RKO (cell line): ENCODE measurements at places on chromosomes 2 and 18.

GRCh38 chr2:98216616-98217015, 129.6 kb upstream of the CNGA3 start:
- no peak for DNase-seq

GRCh38 chr2:187493180-187493579, 45.1 kb upstream of the CALCRL start:
- DNase-seq = no peak

GRCh38 chr2:38073211-38074057, 2.5 kb downstream of the CYP1B1 start:
- no peak for DNase-seq

DNA sequence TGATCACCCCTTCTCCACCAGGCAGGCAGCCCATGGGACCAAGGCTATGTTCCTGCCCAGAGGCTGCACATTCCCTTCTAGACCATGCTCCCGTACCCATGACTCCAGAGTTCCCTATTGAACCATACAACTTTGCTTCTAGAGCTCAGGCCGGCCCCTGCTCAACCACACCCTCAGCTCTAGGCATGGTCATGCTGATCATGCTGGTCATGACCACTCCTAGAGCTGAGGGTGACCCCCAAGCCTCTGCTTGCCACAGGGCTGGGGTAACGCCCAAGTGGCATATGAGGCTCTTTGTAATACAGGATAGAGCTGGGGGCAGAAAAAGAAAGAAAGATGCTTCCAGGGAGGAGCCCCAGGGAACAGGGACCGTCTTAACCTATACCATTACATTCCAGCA, 301.8 kb downstream of the SP3 start:
- DNase-seq = no peak

GRCh38 chr2:195238826-195239225, 418.2 kb upstream of the SLC39A10 start:
- no peak for DNase-seq

GRCh38 chr2:234739061-234739460, 212.8 kb upstream of the SH3BP4 start:
- DNase-seq = no peak

DNA sequence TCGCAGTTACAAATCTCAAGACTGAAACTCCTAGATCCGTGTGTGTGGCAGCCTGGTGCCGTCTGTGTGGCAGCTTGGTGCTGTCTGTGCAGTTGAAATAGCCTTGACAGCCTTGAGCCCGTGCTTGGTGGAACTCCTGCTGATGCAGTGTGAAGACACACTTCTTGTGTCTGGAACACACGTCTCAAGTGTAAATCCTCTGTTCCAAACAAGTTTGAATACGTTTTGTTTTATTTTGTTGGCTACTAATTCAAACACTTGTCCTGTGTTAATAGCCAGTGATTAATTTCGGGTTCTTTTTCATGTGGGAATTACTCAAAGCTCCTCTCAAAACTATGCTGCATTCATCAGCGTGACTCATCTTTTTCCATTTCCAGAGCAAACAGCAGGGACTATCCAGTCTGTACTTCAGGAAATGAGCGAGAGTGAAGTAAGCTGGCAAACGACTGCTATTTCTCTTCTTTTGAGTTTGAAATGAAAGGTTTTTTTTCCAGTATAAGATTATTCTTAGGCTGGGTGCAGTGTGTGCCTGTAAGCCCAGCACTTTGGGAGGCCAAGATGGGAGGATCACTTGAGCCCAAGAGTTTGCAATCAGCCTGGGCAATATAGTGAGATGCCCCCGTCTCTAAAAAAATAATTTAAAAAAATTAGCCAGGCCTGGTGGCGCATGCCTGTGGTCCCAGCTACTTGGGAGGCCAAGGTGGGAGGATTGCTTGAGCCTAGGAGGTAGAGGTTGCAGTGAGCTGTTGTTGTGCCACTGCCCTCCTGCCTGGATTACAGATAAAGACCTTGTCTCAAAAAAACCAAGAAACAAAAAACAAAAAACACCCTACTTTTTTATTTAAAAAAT, 152.9 kb downstream of the SPP2 start:
- DNase-seq = peak; percentile 96

- no peak for DNase-seq
These were observed 83.1 kb downstream of the EFEMP1 start for GRCh38 chr2:55840460-55840859.

DNA sequence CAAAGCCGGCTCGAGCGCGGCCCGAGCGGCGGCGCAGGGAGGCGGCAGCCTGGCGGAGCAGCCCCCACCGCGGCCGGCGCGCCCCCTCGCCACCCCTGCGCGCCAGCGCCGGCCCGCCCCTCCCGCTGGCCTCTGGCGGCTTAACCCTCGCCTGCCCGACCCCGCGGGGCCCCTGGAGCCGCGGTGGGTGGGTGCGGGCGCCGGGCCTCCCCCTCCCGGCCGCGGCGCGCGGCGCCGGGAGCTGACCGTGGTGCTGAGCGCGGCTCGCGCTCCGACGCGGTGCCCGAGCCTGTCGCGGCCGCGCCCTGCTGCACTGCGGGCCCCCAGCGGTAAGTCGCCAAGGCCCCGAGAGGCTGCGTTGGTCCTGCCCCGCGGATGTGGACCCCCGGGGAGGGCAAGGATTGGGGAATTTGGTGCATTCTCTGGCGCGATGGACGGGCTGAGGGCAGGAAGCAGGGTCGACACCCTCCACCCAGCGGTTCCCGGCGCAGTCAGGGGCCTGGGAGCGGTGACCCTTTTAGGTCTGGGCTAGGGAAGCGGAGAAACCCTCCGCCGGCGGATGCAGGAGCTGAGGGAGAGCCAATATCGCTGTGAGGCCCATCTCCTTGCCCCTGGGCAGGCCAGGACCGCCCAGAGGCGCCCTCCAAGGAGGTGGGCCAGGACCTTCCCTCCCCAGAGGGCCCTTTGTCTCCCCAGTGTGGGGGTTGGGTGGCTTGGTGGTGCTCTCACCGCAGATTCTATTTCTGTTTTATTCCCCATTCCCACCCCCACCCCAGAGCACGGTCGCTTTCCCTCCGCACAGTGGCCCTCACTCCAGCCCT, 923 bp downstream of the AMER3 start:
- no peak for DNase-seq

DNA sequence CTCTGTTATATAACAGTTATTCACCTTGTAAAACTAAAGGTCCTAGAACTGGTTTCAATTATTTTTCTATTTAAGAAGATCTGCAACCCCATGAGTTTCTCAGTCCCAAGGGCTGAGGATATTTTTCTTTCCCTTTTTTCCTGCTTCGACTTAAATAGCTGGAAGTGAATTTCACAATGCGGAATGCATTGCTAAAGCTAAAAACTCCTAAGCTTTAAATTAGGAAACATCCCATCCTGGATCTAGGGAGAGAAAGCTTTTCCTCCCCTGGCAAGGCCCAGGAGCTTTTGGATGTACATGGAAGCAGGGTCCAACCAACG, 1.4 kb downstream of the RFX8 start:
- no peak for DNase-seq

DNA sequence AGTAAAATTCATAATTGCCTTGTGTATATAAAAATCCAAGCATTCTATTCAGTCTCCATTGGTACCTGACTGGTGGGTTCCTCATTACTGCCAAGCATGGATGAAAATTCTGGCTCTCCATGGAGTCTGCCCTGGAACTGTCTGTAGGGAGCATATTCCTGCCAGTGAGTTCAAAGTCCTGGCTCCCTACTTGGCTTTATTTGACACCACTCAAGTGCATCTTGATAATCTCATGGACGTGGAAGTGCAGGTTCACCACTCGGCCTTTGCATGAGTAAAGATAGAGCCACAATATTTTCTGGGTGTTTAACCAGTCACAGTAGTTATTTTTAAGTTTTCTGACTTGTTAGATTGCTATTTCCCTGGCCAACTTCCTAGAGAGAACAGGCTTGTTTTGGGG, 63.5 kb downstream of the CNTNAP5 start:
- no peak for DNase-seq

- DNase-seq = no peak
These were observed 4.0 kb downstream of the ARL4C start for GRCh38 chr2:234492717-234493485.

DNA sequence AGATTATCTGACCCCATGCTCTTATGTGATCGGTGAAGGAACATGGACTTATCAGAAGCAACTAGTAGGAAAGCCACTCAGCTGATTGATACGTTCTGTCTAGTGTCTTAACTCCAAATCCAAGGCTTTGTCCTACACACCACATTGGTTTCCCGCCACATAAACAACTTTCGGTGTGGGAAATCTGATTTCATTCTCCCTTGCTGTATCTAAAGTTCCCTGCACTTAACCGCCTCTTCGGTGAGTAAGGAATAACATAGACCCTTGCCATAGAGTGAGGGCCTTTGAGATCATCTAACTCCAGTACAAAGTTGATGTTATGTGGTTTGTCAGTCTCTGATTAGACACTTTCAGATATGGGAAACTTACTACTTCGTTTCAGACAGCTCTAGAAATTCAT, 538.2 kb upstream of the TNP1 start:
- no peak for DNase-seq

- no peak for DNase-seq
These were observed 1.2 kb upstream of the OTX1 start for GRCh38 chr2:63049211-63049969.

GRCh38 chr2:111982822-111983221, 72.2 kb upstream of the TMEM87B start:
- DNase-seq = no peak

DNA sequence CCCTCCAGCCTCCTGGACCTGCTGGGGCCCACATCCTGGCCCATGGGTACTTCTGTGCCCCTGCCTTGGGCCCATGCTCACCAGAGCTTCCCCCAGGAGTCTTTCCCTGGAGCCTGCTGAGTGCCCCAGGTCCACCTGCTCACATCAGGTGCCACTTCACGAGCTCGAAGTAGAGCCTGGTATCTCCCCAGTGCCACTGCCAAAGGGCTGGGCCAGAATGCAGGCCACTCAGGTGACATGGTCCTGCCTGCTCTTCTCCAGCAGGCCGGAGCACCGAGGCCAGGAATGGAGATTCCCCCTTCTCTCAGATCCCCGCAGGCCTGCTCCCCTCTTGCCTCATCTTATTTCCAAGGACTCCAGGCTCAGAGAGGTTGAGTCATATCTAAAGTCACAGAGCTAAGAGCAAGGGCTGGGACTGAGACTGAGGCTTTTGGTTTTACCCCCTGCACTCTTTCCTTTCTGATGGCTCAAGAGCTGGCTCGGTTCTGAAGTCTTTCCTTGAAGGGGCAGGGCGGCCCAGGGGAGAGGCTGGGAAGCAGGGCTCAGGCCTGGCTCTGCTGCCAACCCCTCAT, 79.2 kb downstream of the HS1BP3 start:
- no peak for DNase-seq

GRCh38 chr2:170271340-170271739, 93.4 kb downstream of the MYO3B start:
- no peak for DNase-seq

DNA sequence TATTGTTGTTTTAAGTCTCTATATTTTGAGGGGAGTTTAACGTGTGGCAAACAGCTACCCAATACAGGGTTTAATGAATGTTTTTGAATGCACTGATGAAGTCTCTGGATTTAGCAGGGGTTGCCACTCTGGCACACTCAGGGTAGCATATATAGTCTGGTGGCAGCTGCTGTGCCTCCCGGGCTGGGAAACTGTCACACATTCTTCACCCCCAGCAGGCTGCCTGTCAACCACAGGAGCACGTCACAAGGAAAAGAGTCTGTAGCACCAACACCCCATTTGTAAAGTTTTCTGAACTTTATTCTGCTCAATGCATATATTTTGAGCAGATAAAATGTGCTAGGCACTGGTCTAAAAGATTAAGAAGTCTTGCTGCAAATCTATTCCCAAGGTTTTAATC, 39.3 kb downstream of the NGEF start:
- DNase-seq = no peak

- DNase-seq = no peak
These were observed 21.4 kb downstream of the FAM98A start for GRCh38 chr2:33577668-33578067.

DNA sequence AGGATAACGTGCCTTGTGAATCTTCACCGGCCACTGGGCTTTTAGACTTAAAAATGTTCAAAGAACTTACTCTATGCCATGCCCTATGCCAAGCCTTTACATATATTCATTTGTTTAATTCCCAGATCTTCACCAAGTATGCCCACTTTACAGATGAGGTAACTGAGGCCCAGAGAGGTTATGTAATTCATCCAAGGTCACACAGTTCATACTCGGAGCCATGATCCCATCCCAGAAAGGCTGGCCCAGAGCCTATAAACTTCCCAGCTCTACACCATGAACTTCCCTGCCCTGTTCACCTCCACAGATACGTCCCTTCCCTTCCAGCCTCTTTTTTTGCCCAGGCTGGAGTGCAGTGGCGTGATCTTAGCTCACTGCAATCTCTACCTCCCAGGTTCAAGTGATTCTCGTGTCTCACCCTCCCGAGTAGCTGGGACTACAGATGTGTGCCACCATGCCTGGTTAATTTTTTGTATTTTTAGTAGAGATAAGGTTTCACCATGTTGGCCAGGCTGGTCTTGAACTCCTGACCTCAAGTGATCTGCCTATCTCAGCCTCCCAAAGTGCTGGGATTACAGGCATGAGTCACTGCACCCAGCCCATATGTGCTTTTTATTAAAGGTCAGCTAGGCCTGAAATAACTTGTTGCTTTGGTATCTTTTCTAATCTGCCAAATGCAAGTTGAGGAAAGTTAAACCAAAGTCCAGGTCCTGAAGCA, 44.1 kb downstream of the MTHFD2 start:
- no peak for DNase-seq

DNA sequence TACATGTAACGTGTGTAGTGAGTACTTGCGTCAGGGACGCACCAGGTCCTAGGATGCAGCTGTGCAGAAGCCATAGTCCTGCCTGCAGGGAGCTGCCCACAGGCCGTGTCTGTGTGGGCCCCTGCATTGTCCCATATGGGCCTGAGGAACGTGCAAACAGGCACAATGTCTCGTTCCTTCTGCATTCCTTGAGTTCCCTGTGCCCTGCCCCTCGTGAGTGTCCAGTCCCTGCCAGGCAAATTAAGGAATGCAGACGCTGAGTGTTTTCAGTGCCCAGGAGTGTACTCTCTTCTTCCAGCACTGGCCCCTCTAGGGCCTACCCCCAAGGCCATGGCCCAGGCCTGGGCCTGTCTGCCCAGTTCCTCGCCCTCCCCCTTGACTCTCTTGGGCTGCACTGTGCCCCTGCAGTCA, 61.8 kb downstream of the FAM168B start:
- no peak for DNase-seq

DNA sequence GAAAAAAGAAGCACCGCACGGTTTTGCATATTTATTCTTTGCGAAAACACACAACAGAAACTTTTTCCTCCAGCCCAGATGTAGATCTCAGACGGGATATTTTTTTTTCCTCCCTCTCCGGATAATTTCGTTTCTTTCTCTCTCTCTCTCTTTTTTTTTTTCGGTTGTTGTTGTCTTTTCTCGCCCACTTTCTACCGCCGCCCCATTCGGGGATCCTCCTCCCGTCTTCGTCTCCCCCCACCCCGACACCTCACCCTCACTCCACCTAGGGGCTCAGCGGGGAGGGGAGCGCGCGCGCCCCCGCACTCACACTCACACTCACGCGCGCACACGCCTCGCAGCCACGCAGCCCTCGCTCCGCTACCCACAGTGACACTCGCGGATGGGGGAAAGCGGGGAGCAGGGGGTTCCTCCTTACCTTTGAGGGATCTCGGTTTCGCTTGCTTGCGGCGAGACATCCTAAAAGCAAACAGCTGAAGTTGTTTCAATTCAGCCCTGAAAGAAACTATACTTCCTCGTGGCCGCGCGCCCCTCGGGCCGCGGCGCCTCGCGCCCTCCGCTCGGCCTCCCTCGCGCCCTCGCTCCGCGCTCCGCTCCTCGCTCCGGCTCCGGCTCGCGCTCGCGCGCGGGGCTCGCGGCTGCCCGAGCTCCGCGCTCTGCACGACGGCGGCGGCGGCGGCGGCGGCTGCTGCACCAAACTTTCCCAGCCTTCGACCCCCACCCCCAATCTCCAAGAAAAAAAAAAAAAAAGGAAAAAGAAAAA, 1.3 kb downstream of the ZNF521 start:
- DNase-seq = no peak

GRCh38 chr2:119106301-119106897, 52.2 kb downstream of the C1QL2 start:
- DNase-seq = peak; percentile 55
